ENCODE measurements at places on chromosomes 4 and X.

DNA sequence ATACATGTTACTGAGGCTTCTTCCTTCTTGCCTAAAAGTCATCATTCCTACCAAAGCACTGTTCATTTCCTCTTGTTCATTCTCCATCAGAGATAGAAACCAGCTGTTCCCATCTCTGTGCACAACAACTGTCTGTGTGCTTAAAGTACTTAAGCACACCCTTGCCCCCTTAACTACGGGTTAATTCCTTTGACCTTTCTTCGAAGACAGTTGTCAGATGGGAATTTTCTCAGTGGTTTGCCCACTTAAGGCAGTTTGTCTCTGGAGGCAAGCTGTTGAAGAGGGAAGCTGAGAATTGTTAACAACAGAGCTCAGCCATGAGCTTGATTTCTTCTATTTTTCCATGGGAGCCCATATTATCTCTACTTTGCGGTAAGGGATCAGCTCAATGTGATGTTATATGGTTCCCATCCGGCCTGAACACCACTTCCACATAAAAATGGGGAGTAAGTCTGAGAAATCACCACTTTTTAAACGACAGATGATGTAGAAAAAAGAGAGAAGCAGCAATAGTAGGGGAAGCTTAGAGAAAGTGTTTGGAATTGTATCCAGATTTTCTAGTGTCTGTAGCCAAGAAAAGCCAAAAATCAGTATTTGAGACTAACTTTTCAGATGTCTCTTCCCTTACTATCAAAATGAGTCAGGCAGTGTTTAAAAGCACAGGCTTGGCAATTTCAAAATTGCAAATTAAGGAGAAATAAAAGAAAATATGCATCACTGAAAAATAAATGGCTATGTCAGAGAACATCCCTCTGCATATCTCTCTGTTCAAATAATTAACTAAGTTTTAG, 194.4 kb downstream of the SLIT2 start:
- no peak for DNase-seq

DNA sequence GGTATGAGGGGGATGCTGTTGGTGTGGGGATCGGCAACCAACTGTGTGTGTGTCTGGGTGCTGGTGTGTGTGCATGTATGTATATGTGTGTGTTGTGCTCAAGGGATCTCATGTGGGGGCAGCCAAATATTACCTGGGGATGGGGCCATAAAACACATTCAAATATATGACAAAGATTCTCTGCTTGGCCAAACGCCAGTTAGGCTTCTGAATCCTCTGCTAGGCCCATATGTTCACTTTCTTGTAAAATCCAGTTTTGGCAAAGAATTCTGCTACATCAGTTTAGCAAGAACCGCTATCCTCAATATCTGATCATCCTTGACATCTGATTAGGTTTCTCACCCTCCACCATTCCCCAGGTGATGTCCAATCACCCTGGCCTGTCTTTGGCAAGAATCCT, 106.6 kb downstream of the RASL11B start:
- no peak for DNase-seq

DNA sequence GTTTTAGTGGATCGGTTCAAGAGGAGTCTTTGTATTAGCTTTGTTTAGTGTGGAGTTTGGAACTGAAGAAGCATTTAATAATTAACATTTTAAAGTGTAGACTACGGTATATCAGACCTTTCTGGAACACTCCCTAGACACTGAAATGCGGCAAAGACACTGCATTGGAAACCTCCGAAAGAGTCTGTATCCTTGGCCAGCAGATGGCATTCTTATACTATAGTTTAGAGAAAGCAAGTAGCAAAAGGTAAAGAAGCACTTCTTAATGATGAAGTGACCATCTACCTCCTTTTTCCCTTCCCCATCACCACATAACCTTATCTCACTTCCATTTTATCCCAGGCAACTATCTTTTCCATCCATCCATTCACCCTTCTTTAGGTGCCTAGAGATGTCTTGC, 7.6 kb downstream of the FABP2 start:
- DNase-seq, result peak; percentile 20

DNA sequence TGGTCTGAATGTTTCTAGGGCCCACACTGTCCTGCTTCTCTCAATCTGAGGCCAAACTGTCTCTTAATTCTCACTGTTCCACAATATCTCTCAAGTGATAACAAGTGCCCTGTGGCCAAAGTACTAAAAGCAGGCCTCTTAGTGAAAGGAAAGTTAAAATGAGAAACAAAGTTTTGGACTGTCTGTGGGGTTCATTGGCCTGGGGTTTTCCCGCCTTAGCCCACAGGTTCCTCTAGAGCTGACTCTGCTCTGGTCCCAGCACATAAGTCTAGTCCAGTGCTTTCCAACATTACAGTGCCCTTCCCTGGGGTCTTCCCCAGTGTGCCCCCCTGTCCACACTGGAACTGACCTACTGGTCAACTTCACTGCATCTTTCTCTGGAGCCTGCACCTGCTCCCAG, 6.3 kb downstream of the MAGEB1 start:
- DNase-seq, result no peak

- DNase-seq, result no peak
Measured at GRCh38 chr4:85715991-85716737, 241.2 kb downstream of the ARHGAP24 start.

GRCh38 chr4:130511776-130512175, 1415.8 kb downstream of the C4orf33 start:
- no peak for DNase-seq

DNA sequence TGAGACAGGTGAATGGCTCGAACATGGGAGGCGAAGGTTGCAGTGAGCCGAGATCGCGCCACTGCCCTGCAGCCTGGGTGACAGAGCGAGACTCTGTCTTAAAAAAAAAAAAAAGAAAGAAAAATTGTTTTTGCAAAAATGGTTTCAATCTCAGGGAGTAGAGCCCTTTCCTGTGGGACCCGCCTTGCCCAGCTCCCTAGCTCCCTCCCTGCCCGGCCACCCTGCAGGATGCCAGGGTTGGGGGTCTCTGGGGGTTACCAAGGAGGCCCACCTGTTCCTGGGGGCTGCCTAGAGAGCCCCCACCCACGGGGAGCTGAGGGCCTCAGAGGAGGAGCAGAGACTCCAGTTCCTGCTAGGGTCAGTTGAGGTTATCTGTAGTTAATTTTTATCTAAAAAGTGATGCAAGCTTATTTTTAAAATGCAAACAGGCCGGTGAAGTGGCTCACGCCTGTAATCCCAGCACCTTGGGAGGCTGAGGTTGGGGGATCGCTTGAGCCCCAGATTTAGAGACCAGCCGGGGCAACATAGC, 18.7 kb upstream of the PLCXD1 start:
- no peak for DNase-seq

- no peak for DNase-seq
Measured at GRCh38 chrX:83101961-83102360, 406.1 kb upstream of the POU3F4 start.

DNA sequence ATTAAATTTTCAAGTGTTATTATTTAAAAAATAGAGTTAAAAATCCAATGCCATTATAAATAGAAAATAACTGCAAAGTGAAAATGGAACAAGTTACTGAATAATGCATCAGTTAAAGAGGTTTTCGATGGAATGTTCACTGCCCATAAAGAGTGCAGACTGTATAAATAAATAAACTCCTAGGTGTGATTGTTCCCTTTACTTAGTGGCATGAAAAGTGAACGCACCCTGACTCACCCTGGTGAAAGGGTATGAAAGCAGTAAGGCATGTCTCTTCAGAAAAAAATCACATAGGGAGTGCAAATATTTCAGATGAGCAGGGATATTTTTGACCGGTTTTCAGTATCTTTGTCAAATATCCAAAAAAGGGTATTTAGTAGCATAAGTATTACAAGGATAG, 387.8 kb downstream of the DCAF12L2 start:
- no peak for DNase-seq
